ENCODE measurements at places on chromosomes 7 and 10.

GRCh38 chr7:106376026-106376799, 91.4 kb upstream of the NAMPT start:
- no peak for DNase-seq

- peak; percentile 91 for DNase-seq
Observed at GRCh38 chr10:76117949-76118348, 686.5 kb downstream of the LRMDA start.

DNA sequence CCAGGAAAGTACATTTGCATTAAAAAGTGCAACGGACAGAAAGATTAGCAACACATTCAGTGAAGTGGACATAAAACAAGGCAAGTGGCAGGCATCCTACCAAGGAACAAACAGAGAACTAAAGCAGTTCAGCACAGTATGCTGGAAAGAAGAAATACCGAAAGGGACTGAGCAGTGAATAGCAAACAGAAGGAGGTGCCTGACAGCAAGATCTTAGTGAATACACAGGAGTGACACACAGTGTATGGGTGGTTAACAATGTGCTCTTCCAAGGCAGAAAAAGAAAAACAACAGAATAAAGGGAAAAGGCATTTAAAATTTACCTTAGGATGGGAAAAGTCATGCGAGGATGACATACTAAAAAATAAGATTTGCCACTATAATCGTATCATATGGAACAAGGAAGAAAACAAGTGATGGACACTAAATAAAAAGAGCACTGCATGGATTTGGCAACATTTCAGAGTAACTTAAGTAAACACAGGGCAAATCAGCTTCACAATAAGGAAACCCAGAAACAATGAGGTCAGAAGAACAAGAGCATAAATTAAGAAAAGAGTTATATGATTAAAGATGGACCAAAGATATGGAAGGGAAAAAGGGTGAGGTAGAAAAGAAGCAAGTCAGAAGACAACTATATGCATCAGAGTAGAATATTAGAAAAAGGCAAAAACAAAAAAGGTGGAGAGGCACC, 29.5 kb downstream of the MEST start:
- no peak for DNase-seq

DNA sequence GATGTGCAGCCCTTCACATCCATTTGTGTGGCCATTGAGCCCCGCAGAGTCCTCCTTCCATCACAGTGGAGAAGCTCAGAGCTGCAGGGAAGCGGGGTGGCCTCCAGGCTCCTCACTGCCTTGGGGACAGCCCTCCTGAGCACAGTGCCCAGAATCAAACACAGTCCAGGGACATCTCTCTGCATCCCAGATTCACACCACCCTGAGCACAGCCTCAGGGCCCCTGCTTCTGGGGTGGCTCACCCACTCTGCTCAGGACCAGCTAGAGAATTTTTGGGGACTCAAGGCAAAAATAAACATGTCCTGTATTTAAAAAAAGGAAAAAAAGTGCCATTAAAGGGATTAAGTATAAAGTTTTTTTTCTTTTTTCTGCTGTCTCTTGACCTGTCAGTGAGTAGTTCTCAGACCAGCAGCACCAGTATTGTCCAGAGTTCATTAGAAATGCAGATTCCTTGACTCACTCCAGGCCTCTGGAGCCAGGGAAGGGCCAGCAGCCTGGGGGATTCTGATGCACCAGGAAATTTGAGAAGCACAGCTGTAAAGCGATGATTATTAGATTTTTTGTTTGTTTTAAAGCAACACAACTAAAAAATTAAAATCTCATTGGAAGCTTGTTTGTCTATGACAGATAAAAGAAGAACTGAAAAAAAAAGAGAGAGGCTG, 61.6 kb downstream of the ARHGAP22 start:
- no peak for DNase-seq

DNA sequence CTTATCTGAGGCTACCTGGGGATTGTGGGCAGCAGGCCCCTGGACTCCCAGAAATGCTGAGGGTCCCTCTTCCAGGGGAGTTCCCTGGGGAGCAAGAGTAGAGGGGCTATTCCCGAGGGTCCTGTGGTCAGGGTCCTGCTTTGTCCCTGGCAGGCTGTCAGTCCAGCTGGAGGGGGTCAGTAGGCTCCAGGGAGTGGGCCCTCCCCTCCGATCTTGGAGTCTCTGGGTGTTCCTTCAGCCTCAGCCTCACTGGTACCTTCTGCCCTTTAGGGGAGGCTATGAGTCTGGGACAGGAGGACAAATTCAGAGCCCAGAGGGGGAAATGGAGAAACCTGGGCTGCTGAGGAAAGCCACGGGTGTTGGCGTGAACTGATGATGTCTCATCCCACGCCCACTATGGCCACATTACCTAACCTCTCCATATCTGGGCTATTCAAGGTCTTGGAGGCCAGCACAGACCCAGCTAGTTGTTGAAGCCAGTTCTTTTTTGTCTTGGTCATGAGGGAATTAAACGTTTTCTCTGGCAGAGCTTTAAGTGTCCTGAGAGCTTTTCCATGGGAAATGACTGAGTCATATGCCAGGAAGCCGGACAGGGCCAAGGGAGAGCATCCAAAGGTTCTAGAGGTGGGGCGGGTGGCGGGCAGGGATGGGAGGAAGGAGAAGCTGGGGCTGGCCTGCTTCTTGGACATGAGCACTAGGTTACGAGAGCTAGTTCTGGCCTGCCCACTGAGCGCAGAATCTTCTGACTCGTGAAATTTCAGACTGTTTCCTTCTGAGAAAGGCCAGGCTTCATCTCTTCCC, 6.2 kb downstream of the CALHM2 start:
- DNase-seq, result no peak

- no peak for DNase-seq
Observed at GRCh38 chr10:118213436-118213835, 128.7 kb downstream of the FAM204A start.

- DNase-seq, result no peak
Observed at GRCh38 chr7:106294334-106294733, 9.6 kb upstream of the NAMPT start.

DNA sequence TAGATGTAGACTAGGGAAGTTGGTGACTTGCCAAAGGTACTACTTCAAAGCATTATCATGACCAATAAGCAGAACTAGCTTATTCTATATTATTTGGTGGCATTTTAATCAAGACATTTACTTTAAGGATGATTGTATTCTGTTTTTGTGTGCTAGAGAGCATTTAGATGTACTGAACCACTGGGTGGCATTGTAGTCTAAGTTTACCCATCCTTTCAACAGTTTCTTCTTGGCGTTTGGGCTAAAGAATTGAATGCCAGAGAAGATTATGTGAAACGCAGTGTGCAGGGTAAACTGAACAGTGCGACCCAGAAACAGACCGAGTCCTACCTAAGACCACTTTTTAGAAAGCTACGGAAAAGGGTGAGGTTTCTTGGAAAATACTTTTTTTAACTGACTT, 26.8 kb downstream of the PRPF18 start:
- peak; percentile 18 for DNase-seq

DNA sequence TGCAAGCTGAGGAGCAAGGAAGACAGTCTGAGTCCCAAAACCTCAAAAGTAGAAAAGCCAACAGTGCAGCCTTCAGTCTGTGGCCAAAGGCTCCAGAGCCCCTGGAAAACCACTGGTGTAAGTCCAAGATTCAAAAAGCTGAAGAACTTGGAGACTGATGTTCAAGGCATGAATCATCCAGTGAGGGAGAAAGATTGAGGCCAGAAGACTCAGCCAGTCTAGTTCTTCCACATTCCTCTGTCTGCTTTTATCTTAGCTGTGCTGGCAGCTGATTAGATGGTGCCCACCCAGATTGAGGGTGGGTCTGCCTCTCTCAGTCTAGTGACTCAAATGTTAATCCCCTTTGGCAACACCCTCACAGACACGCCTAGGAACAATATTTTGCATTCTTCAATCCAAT, 20.1 kb upstream of the MDFIC start:
- DNase-seq, result peak; percentile 75

GRCh38 chr7:26567266-26567665, 275.6 kb downstream of the SNX10 start:
- DNase-seq, result no peak

DNA sequence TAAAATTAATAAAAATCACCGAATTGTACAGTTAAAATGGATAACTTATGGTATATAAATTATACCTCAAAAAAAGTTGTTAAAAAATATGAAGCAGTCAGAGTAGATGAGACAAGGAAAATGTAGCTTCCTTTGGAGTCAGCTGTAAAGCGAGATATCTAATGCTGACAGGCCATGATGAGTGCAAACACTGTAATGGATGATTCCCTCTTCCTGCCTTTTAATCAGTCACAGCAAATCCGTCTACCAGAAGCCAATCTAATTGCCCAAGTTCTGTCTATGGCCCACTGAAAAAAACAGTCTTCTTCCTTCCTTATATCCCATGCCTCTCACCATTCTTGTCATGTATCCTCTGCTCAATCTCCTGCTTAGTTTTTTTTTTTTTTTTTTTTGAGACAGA, 59.9 kb upstream of the DNAJB12 start:
- no peak for DNase-seq

GRCh38 chr10:119281581-119282071, 74.3 kb downstream of the GRK5 start:
- DNase-seq, result no peak

DNA sequence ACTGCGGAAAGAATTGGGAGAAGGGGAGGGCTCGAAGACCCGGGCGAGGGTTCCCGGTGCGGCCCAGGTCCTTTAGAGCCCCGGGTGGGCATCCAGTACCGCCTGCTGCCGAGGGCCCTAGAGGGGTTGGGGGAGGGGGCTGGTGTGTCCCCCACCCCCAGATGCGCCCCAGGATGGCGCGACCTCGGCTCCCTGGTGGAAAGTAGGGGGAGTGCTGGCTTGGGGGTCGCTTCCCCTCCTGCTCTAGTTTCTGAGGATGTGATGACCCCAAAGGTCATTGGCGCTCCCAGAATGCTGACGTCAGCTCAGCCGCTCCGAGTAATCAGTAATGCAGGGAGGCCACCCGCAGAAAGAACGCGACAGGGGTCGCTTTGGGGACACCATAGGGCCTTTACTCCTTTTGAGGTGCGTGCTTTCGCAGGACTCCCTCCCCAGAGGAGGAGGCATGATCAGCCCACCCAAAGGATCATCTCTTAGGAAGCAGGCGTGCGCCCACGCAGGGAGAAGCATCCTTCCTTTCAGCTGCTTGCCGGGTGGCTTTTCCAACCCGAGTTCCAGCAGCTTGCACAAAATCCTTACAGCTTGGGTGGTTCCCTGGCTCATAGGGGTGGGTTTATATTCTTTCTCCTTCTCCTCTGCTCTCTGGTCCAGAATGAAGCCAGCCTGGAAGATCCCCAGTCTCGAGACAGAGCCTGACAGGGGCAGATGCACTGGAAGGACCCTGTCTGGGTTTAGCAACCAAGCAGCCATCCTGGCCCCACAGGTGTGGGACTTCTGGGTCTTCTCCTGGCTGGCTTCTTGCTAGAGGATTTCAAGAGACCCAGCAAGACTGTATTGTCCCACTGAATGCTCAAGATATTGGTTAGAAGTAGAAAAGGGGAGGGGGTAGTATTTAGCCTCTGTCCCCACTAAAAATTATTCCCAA, 1.3 kb upstream of the PRKAG2 start:
- no peak for DNase-seq

DNA sequence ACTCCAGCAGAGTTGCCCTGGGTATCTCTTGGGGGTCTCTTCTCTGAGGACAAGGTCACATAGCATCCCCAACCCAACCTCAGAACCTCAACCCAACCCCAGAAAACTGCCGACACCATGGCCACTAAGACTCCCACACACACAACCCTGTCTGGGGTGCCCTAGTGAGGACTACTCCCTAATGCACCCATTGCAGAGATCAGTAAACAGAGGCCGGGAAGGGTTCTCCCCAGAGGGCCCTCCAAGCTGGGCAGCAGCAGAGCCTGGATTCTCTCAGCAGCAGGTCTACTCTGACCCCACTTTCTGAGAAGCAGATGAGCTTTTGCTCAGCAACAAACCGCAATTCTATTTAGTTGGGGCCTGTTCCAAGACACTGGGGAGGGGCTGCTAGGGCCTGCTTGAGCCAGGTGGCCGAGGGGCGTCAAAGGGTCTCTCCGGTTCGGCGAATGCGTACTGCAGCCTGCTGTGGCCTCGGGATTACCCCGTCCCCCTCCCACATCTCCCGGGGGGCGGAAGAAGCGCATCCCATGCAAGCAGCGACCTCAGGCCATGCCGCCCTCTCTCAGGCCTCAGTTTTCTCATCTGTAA, 828 bp downstream of the OGDHL start:
- no peak for DNase-seq

DNA sequence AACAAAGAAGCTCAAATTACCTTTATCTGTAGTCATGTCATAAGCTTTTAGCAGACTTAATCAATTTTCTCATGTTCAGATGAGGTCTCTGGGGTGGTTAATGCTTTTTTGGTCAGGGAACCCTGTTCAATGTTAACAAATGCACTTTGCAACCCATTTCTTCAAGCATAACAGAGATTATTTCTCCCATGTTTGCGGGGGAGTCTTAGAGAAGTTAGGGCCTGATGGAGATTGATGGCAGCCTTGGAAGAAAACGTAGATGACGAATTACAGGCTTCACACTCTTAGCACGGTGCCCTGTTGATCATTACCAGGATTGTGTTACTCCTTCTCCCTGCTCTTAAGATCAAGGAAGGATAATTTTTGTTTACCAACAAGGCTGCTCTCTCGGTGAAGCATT, 76.4 kb downstream of the AGMO start:
- DNase-seq, result no peak

GRCh38 chr10:3236644-3237404, 64.2 kb upstream of the PITRM1 start:
- no peak for DNase-seq

DNA sequence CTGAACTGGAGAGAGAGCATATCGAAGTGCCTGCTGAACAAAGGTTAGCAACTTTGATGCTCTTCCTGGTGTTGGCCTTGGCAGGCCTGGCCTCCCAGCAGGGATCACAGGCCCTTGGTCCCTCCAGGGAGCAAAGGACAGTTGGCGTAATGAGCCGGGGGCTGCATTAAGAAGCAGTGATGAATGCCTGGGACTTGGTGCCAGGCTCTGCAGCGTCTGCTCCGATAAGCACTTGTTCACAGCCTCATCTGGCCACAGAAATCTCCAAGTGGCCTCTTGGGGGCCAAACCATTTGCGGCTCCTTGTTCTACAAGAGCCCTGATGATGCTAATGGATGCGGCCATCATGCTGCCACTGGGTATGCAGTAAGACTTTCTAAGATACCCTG, 31.8 kb downstream of the CRHR2 start:
- no peak for DNase-seq

- no peak for DNase-seq
Observed at GRCh38 chr7:1540776-1541271, 10.3 kb downstream of the MAFK start.

- DNase-seq, result no peak
Observed at GRCh38 chr7:48595756-48596155, 328.6 kb upstream of the CDC14C start.

GRCh38 chr10:3107426-3107961, 40.1 kb downstream of the PFKP start:
- peak; percentile 98 for DNase-seq

Measured in foreskin keratinocyte (primary cell).